ENCODE measurements at places on chromosomes 12 and 14. TPM values are rescaled to one million over a fixed set of nuclear protein-coding genes. Genes with fewer than 3 reads are reported as not detected.

Gene TDRD9
- total RNA-seq = 6.2 TPM

Gene OR10G2
- not detected for total RNA-seq

- DNase-seq = no peak
Observed at GRCh38 chr12:52199294-52199919, 7.6 kb upstream of the KRT80 start.

DNA sequence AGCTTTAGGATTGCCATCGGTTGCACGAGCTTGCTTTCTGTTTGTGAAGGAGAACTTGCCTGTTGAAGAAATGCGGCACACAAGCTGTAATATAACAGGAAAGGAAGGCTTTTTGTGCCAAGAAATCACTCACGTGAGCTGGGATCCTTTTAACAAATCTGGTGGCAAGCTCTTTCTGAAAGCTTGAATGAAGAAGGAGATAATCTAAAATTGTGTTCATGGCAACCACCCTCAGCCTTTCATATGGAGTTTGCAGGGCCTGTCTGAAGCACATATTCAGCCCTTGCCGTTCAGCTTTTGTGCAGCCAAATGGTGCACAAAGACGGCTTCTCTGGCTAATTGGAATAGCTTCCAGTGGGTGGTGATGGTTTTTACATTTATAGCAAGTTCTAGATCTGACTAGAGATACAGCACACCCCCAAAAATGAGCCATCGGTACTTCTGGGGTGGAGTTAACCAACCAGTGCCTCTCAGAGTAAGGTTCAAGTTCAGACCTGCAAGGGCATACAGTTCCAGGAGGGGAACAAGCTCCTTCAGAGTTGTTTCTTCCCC lies 107.4 kb downstream of the AEBP2 start:
- DNase-seq = no peak

- no peak for DNase-seq
Observed at GRCh38 chr14:59850458-59850857, 20.1 kb downstream of the RTN1 start.

All from upper lobe of right lung (tissue), 1 donor.